ENCODE measurements at places on chromosomes 11 and 22. TPM values are rescaled to one million over a fixed set of nuclear protein-coding genes. Genes with fewer than 3 reads are reported as not detected.

KLHDC7B gene
- total RNA-seq: not detected

GRCh38 chr11:57639321-57640067, 10.2 kb downstream of the YPEL4 start:
- DNase-seq: no peak

- no peak for DNase-seq
These were observed 3.3 kb downstream of the PELI3 start for GRCh38 chr11:66470015-66470414.

DNA sequence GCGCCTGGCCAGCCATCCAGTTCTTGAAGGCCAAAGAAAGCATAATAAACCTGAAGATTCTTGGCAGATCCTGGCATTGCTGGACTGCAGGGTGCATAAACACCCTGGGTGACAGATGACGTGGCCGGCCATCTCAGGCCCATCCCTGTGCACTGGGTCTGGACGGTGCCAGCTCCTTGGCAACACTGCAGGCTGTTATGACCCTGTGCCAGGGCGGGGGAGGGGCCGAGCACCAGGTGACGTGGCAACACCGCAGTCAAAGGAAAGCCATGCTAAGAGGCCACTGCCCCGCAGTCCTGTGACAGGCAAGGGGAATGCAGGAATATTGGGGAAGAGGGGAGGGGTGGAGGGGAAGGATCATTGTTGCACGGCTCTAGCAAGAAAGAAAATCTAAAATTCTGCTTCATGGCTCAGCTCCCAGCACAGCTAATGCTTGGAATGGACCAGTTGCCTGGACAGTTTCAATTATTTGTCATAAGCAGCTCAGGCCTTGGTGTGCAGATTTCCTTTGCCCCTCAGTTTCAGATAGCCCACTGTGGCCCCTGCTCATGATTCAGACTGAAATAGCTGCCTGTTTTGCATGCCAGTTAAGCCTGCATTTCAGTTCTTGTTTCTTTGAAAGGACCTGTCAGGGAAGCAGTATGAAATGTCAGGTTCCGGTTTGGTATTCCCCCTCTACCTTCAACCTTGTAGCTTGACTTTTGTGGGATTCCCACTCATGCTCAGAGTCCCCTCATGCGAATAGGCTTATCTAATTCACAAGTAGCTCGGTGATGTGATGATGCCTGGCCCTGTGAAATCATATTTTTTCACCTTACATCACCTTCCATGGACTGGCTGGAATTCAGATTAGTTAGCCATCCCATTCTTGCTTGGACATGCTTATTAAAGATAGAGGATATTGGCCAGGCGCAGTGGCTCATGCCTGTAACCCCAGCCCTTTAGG, 29.7 kb upstream of the DDX6 start:
- peak; percentile 40 for DNase-seq

DNA sequence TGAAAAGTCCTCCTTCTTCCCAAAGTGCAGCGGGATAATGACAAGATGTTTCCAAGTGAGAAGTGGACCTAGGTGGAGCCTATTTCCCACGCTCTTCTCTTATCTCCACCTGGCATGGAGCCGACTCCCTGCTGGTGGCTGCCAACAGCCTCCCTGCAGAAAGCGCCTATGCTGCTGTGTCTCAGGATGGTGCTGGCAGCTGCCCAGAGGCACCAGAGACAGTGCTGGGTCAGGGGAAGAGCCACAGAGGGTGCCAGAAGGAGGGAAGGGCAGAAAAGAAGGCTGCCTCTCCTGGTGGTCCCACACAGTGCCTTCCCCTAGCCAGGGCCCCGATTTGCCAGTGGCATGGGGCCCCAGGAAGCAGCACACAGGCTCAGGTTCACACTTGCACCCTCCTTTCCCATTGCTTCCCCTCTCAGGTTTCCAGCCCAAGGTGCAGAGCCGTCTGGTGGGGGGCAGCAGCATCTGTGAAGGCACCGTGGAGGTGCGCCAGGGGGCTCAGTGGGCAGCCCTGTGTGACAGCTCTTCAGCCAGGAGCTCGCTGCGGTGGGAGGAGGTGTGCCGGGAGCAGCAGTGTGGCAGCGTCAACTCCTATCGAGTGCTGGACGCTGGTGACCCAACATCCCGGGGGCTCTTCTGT, 19.0 kb downstream of the CD5 start:
- no peak for DNase-seq

All from frontal cortex (tissue), 4 donors.